ENCODE measurements at places on chromosomes 7 and 10.

GRCh38 chr10:123399276-123399839, 245.2 kb downstream of the BUB3 start:
- DNase-seq: no peak

DNA sequence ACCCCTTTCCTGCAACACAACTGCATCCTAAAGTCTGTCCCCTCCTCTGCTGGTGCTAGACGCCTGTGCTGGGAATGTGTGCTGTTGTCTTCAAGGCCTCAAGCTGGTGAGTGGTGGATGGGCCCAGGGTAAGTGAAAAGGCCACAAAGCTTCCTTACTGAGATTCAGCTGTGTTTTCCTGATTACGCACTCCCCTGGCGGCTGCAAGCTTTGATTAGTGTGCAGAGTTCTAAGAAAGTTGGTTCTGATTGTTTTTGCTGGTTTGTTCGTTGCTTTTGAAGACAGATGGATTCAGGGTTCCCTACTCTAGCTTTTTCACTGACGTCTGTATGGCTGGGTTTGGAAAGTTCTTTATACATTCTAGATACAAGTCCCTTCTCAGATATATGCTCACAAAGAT, 11.9 kb upstream of the FOXL3 start:
- no peak for DNase-seq

- peak; percentile 85 for DNase-seq
These were observed 29.2 kb upstream of the PROSER2 start for GRCh38 chr10:11793762-11794479.

DNA sequence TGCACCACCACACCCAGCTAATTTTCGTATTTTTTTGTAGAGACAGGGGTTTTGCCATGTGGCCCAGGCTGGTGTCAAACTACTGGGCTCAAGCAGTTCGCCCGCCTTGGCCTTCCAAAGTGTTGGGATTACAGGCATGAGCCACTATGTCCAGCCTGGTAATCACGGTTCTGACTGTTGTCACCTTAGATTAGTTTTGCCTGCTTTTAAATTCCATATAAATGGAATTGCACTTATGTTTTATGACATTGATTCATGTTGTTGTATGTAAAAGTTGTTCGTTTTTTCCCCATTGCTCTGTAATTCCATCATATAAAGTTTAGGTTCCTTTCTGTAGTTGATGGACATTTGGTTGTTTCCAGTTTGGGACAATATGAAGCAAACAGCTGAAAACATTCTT, 106.0 kb downstream of the CAMK1D start:
- DNase-seq: no peak

DNA sequence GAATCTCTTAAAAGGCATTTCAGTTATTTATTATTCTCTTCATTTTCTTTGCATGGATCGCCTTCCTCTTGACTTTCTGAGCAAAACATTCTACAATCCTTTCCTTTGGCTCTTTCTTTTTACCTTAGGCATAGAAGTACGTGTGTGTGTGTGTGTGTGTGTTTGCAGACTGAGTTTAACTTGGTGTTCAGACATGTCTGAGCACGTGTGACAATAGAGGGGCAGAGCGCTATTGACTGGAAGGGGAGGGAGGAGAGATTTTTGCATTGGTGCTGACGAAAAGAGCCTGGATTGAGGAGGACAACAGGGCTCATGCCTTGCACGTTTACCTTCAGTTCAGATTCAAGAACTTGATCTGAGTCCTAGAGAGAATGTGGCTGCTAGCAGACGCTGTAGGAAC, 129.8 kb downstream of the SEC23IP start:
- no peak for DNase-seq

- no peak for DNase-seq
These were observed 9.5 kb downstream of the SLC18A2 start for GRCh38 chr10:117250411-117250810.

GRCh38 chr7:110759069-110759468, 331.9 kb upstream of the LRRN3 start:
- DNase-seq: no peak

Measured in 8988T (cell line).